HAP-1 (cell line): ENCODE measurements at places on chromosomes 16 and 17.

DNA sequence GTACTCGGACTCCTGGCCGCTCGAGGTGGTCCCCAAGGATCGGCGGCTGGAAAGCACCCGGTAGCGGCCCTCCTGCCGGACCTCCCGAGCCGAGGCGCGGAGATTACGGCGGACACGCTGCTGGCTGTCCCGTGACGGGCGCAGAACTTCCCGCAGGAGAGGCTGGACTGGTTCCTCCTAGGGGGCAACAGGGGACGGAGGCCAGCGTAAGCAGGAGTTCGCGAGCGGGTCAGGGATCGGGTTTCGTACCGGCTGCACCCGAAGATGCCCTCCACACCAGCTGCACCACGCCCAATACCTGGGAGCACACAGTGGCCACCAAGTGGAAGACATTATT is 341 bp downstream of the SLC7A6OS start:
- DNase-seq: no peak

DNA sequence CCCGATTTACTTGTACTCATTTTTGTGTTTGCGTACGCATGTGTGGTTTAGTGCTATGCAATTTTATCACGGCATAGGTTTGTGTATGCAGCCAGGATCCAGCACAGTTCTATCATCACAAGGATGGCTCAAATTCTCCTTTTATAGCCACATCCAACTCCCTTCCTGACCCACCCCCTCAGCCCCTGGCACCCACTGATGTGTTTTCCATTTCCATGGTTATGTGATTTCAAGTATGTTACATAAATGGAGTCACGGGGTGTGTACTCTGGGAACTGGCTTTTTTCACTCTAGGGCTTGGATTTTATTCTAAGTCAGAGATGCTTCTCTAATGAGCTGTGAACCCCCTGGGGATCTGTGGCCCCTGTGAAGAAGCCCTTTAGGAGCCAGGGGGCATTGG is 16.8 kb downstream of the IL4R start:
- no peak for DNase-seq

DNA sequence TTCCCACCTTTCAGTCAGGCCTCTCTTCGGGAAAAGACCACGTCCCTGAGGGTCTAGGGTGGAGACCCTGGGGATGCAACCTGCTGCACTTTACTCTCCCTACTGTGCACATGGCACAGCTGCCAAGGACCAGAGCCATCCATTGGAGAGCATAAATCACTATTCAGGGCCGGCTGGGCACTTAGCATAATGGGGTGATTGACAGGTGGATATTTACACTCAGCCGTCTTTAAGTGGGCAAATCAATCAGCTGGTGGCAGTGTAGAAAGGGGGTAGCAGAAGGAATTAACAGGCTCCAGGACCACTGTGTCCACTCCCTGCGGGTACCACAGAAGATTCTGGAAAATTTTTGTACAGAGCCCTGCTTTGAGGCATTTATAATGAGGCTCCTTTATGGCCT is 87.3 kb upstream of the IRX6 start:
- DNase-seq: no peak

DNA sequence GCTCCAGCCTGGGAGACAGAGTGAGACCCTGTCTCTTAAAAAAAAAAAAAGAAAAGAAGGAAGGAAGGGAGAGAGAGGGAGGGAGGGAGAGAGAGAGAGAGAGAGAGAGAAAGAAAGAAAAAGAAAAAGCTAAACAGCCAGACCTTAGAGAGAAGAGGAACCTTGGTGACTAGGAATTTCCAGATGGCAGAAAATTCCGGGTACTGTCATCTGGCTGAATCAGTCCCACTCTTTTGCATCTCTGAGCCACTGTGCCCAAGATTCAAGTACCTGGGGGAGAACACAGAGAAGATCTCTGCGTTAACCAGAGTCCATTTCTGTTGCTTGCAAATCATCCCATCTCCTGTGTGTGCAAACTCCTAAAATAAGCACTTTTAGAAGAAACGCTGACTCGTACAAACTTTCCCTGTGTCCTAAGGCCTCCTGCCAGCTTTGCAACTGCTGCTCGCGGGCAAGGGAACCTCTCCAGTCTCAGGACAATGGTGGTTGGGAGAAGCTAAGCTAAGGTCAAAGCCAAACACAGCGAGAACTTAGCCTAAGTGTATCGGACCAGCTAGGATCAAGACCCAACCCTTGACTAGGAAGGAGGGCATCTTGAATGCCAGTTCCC is 18.0 kb downstream of the BMERB1 start:
- DNase-seq: no peak

DNA sequence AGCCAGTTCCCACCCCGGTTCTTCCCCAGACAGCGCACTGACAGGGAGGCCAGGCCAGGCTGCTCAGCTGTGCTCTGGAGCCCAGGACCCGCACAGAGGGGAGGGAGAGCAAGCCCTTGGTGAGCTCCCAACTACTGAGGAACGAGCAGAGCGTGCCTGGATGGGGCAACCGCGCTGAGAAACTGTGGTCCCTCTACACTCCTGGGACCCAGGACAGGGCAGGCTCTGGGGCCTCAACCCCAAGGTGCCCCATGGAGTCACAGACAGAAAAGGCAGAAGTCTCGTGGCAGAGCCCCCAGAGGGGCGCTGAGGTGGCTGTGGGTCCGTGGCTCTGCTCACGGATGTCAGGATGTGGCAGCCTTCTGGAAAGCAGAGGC is 16.3 kb downstream of the SLX4 start:
- no peak for DNase-seq

- no peak for DNase-seq
These were observed 6.4 kb upstream of the LGALS3BP start for GRCh38 chr17:78986048-78986648.

- DNase-seq: no peak
These were observed 1.4 kb downstream of the HBM start for GRCh38 chr16:167122-167690.
